ENCODE measurements at places on chromosomes 6 and 20. TPM values are rescaled to one million over a fixed set of nuclear protein-coding genes. Genes with fewer than 3 reads are reported as not detected.

The STK4 gene
- 45.4 TPM for total RNA-seq

The WFDC5 gene
- not detected for total RNA-seq

The MEP1A gene
- not detected for total RNA-seq

The RSPH9 gene
- total RNA-seq = not detected

DNA sequence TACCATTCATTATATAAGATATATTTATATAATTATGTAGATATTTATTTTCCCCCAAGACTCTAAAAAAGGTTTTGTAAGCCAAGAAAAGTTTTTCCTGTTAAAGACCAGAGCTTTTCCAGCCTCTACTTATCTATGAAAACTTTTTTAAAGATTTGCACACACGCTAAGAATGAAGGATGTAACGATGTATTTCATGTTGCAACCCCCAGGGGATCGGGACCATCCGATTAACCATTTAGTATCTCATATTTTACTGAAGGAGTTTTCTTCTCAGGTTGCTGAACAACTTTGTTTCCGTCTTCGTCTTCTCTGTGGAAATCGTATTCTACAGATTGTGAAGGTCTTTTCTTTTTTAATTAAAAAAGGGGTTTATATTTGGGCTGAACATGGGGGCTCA, 70.0 kb upstream of the SASH1 start:
- no peak for DNase-seq

Data from HCT116 (cell line).